ENCODE measurements at places on chromosomes 12 and 14.

DNA sequence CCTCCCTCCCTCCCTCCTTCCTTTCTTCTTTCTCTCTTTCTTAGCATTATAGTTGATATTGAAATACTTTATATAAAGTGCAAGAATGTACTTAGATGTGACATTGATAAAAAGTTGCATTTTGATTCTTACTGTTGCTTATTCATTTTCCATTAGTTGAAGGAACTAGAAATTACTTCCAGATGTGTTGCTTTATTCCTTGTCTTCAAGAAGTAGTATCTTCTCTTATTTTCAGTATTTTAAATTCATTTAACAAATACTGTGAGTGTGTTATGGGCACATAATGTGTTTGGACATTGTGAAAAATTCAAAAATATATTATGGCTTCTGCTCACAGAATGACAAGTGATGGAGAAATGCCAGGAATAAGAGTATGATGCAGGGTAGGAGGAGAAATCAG is 45.6 kb downstream of the TRMT5 start:
- H3K4me3 ChIP-seq: no peak overlapping the region
- H3K27ac ChIP-seq: no peak overlapping the region
- no peak for DNase-seq
- H3K4me1 ChIP-seq: peaks cover 4% of the 10 kb centered on the region
- H3K27me3 ChIP-seq: no peaks in the 10 kb centered on the region

GRCh38 chr14:55285048-55285652 is 13.9 kb downstream of the FBXO34 start:
- no peak overlapping the region for H3K27ac ChIP-seq
- H3K4me1 ChIP-seq: no peaks in the 10 kb centered on the region
- H3K4me3 ChIP-seq: no peak overlapping the region
- no peak for DNase-seq
- H3K27me3 ChIP-seq: no peaks in the 10 kb centered on the region

GRCh38 chr12:91985002-91985787 is 160.5 kb downstream of the BTG1 start:
- no peaks in the 10 kb centered on the region for H3K36me3 ChIP-seq
- H3K27me3 ChIP-seq: no peaks in the 10 kb centered on the region
- H3K4me3 ChIP-seq: no peak overlapping the region
- DNase-seq: no peak
- no peak overlapping the region for H3K27ac ChIP-seq

- no peak for DNase-seq
- no peaks in the 10 kb centered on the region for H3K27me3 ChIP-seq
- H3K27ac ChIP-seq: peak overlapping the region; percentile 91
- peaks cover 60% of the 10 kb centered on the region for H3K4me1 ChIP-seq
- no peaks in the 10 kb centered on the region for H3K36me3 ChIP-seq
Observed at GRCh38 chr12:62714181-62714773, 220.7 kb downstream of the PPM1H start.

GRCh38 chr14:36646664-36647416 is 14.8 kb upstream of the PAX9 start:
- H3K27me3 ChIP-seq: peaks cover 80% of the 10 kb centered on the region
- DNase-seq: no peak
- peaks cover 4% of the 10 kb centered on the region for H3K4me1 ChIP-seq
- no peak overlapping the region for H3K27ac ChIP-seq

Measured in neuronal stem cell (in vitro differentiated cells).